ENCODE measurements at places on chromosomes 1 and 21.

DNA sequence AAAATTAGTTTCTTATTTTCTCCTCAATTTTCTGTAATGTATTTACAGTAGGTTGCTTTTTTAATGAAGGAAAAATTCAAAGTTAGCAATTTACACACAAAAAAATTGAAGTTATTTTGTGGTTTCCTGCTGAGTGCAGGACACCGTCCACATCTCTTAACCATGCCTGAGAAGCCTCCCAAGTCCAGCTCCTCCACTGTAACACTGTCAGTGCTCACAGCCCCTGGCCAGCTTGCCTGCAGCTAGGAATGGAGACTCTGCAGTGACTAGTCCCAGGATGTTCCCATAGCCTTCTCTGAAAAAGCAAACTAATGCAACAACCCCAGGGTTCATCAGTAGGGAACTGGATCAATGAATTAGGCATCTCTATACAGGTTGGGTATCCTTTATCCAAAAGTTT, 3.5 kb downstream of the A3GALT2 start:
- no peak for DNase-seq

GRCh38 chr1:91673613-91674012, 173.0 kb downstream of the CDC7 start:
- DNase-seq = no peak

DNA sequence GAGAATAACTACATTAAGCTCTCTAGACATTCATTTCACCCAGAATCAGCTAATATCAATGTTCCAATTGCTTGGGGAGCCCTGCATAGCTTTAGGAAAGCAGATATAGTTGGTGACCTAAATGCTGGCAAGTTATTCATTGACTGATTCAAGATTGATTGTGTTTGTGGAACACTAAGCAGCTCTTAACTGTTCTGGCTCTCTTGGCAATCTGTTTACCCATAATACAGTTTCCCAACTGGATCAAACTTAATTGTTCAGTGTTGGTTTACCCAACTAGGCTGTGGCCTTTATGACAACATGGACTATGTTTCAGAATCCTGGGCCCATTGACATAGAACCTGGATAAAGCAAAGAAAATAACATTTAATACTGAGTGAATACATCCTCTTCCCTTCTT, 83.7 kb downstream of the NRDC start:
- DNase-seq = no peak

GRCh38 chr1:230458509-230458908, 32.4 kb upstream of the PGBD5 start:
- no peak for DNase-seq

DNA sequence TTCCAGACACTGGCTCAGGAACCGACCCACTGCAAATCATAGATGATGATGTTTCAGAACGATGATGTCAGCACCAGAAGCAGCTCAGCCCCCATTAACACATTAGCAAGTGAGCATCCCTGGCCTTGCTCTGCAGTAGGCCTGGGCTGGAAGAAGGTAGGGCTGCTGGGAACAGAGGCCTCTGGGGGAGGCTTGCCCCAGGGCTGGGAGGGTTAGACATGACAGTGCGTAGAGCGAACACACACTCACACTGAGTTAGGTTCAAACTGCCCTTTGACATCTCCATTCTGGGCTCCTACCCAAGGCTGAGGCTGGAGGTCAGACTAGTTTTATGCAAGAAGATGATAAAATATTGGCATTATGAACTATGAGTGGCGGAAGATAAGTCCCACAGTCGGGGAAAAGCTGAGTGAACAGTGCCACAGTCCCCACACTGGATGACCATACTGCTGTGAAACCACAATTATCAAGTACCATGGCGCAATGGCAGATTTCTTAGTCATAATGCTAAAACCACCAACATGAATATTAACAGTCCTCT, 91.1 kb downstream of the DMRTB1 start:
- no peak for DNase-seq

Measured in Karpas-422 (cell line).